ENCODE measurements at places on chromosomes 11 and 22.

- DNase-seq: no peak
Measured at GRCh38 chr22:45196926-45197605, 33.3 kb downstream of the NUP50 start.

DNA sequence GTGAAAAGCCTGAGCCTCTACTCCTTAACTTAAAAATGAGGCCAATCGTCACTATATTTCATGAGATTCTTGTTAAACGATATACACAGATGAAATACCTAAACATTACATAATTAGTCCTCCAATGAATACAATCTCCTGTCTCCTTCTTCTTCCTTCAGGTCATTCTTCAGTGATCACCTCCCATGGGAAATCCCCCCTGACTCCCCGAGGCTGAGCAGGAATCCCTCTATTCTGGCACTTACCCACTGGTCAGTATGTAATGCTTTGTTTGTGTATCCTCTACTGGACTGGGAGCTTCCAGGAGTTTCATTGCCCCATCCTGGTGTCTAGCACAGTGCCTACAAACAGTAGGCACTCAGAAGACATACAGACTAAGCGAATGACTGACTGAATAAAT is 52.3 kb downstream of the RAB38 start:
- DNase-seq: no peak

- no peak for DNase-seq
Measured at GRCh38 chr11:127656116-127656836, 655.7 kb upstream of the KIRREL3 start.

- DNase-seq: no peak
Measured at GRCh38 chr22:46789992-46790391, 27.5 kb downstream of the TBC1D22A start.

DNA sequence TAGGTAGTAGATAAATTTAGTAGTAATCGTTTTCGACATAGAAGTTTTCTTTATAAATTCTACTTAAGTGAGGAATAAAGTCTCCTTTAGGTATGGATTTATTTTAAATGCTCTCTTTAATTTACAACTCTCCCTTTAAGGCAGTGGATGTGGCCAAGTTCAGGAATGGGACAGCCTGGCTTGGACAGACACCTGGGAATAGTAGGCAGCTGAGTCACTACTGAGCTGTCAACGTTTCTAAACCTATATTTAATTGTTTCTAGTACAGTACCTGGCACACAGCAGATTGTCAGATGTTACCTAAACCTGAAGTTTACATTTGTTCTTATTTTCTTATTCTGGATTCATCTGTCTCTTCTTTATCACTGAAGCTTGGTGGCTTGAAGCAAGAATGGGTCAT is 85.1 kb downstream of the DEPDC5 start:
- no peak for DNase-seq

- no peak for DNase-seq
Measured at GRCh38 chr11:120197977-120198376, 12.9 kb upstream of the OAF start.

GRCh38 chr11:44143987-44144909 is 48.8 kb downstream of the EXT2 start:
- DNase-seq: no peak

DNA sequence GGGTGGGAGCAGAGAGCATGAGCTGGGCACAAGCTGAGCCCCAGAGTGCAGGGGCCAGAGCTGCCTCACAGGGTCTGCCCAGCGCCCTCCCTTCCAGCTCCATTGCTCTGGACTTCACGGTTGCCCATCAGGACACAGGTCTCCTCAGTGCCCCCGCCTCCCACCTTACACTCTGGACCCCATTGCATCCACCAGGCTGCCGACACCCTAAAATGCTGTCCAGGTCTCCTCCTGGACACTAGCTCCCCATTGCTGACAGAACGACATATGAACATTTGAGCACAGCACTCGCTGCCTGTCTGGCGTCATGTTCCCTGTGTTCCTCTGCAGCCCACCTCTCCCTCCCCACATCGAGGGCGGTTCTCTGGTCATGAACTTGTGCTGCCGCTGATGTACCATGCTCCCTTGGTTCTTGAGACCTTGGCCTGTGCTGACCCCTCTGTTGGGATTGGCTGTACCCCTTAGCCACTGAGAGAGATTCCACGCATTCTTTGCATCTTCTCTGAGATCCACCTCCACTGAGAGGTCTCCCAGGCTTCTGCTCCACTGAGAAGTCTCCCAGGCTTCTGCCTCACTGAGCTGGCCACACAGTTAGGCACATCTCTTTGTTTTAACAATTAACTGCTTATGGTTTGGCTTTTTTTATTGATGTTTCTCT is 34.2 kb upstream of the NECTIN1 start:
- no peak for DNase-seq

GRCh38 chr11:117223741-117224689 is 7.9 kb downstream of the PCSK7 start:
- no peak for DNase-seq

GRCh38 chr22:24302591-24302990 is 32.0 kb downstream of the SPECC1L start:
- DNase-seq: no peak

DNA sequence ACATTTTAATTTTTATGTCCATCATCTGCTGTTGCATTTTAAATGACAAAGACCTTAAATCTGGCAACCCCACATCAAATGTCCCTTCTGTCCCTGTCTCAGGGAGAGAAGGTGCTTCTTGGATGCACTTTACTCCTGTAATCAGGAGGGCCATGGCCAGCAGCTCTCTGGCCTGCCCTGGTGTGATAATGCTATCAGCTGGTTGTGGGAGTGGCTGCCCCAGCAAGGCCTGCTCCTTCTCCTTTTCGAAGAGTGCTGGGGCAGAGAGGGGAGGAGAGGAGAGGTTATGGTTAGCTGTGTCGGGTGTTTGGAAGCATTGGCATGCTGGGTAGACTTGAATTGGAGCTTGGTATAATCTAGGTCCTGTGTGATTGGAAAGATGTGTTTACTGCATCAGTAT is 12.8 kb downstream of the TNRC6B start:
- DNase-seq: no peak

All from stimulated activated CD4-positive, alpha-beta T cell treated with anti-CD3 and anti-CD28 coated beads, Interleukin-15, amount 100 ng/mL, for 1 hour (primary cell).